Aorta (tissue), 5 donors: ENCODE measurements at places on chromosomes 5 and 9. TPM values are rescaled to one million over a fixed set of nuclear protein-coding genes. Genes with fewer than 3 reads are reported as not detected.

GRCh38 chr5:109524555-109524954 is 114.8 kb upstream of the PJA2 start:
- no peak for DNase-seq

- DNase-seq, result no peak
Measured at GRCh38 chr9:92408747-92409478, 4.5 kb upstream of the OGN start.

- DNase-seq, result no peak
Measured at GRCh38 chr9:93684161-93684765, 107.9 kb downstream of the PHF2 start.

DNA sequence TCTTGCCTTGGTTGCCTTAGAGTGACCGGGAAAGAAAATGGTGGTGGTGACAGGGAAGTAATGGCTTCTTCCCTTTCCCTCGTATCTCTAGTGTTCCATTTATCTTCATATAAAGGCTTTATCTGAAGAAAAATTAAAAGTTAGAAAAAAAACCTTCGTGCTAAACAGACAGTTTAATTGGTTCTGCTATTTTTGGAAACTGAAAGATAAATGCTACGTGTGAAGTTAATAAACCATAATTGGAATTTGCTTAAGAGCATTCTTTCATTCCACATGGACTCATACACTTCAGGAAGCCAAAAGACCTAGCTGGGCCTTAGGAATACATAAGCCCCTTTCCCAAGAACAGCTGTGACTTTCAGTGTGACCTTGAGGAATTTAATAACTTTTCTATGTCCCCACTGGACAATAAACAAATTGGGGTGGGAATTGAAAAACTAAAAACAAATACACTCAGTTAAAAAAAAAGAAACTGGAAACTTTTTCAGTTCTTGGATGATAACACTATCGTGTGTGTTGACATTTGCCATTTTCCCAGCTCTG is 818.8 kb upstream of the WWC1 start:
- DNase-seq, result no peak

SLC28A3 gene
- total RNA-seq, result 0.10 TPM

LHFPL2 gene
- 38.6 TPM for total RNA-seq

MLANA gene
- total RNA-seq, result not detected
